Dermis microvascular lymphatic vessel endothelial cell (primary cell): ENCODE measurements at places on chromosomes 11 and 22. TPM values are rescaled to one million over a fixed set of nuclear protein-coding genes. Genes with fewer than 3 reads are reported as not detected.

Gene C11orf91
- not detected in 2 replicates for total RNA-seq

Gene NELL1
- not detected in 2 replicates for total RNA-seq

Gene OVCH2
- not detected in 2 replicates for total RNA-seq

Gene MMP8
- total RNA-seq: not detected in 2 replicates

Gene SEC14L6
- under 0.01 and 0.13 TPM in 2 replicates for total RNA-seq

Gene LMO1
- not detected in 2 replicates for total RNA-seq

Gene SOX6
- total RNA-seq: under 0.01 TPM in 2 replicates

- DNase-seq: peak; percentile 34
These were observed 38.5 kb upstream of the FJX1 start for GRCh38 chr11:35579557-35580396.

DNA sequence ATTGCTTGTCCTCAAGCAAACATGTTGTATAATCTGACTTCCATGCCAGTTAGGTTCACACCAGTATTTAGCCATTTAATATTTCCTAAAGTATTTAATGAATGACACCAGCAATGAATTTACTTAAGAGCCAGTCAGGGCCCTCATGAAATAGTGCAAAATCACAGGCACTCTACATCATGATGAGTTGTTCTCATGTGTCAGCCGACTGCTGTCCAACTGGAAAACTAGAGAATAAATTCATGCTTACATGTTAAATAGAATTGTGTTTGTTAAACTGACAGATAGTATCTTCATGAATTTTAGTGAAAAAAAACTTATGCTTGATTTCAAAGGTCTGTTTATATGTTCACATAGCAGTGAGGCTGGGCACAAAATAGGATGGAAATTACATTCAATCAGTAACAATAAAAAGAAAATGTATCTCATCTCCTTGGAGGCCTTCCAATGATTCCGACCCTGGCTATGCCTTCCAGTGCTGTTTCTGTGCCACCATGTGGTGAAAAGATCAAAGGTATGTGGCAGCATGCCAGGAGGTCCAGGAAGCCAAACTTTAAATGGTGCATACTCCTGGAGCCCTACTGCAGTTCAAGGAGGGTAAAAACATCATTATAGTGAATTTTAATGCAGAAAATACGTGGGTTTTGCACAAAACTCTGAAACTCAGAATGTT is 45.2 kb downstream of the CTSC start:
- DNase-seq: peak; percentile 36

- DNase-seq: no peak
These were observed 7.1 kb upstream of the FLI1 start for GRCh38 chr11:128686745-128687177.

GRCh38 chr11:132068556-132068955 is 698.1 kb downstream of the NTM start:
- DNase-seq: no peak

DNA sequence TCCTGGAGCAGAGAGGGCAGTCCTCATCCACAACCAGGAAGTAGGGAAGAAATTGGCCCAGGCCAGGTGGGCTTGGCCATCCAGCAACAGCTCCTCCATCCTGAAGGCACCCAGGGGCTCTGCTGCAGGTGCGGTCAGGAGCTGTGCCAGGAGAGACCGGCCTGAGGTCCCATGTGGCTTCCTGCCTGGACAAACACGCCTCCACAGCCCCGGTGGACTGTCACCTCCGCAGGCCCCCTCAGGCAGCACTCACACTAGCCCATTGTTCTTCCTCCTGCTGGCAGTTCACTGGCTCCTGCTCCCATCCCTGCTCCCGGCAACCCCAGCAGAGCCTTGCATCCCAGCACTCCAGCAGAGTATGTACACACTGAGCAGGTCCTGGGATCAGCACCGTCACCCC is 16.0 kb upstream of the POU2AF1 start:
- DNase-seq: no peak

DNA sequence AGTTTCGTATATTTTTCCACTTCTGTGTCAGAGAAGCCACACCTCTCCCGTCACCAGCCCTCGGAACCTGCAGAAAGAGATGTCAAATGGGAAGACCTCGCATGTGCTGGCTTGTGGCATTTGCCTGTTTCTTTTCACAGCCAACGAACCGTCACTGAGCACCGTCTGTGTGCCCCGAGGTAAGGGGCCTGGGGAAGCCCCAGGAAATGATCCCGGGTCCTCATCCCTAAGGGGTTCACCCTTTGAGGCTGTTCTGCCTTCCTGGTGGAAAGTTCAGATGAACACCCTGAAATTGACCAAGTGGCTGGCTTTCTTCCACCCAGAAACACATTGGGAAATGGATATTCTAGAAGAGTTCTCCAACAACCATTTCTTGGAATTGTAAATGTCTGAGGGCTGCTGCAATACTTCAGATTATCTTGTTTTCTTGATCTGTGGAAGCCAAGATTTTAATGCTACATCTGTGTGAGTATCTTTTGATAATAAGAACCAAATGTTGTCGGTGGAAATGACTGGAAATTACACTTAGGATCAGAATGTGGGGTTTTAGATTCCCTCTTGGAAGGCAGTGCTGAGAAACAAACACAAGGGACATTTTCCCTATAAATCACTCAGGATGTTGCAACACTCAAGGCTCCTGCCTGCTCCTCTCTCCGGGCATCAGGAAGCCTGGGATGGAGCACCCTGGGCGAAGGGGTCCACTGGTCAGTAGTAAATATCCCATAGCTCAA is 37.6 kb downstream of the RIBC2 start:
- no peak for DNase-seq

DNA sequence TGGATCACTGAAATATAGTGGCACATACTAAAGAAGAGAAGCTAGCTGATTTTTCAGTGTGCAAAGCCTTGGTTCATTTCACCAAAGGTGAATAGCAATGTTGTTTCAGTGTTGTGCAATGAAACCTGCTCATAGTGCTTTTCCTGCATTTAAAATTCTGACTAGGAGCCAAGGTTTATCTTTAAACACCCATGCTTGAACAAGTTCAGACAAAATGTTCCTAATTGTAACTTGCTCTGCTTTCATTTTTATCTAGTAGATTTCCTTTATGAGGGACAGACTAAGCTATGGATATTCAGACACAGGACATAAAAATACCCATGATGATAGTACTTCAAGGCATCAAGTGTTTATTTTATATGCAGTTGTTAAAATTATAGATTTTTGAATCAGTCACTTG is 47.7 kb downstream of the BBOX1 start:
- DNase-seq: no peak

DNA sequence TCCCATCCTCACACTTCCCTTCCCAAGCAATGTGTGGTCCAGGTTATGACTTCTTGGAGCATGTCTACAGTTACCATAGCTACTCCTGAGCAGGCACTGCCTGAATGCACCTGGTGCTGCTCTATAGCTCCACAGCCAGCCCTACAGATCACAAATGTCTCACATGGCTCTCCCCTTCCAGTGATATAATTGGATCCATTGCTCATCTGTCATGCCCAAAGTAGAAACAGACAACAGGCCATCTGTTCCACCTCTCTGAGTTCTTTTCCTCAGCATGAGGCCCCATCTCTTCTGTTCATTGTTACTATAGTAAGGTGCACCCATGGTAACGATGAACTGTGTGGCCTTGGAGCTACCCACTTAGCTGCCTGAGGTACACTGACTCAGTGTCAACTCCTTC is 320.3 kb upstream of the ZC3H12C start:
- DNase-seq: no peak

- no peak for DNase-seq
These were observed 12.6 kb downstream of the SOX10 start for GRCh38 chr22:37971475-37972434.

DNA sequence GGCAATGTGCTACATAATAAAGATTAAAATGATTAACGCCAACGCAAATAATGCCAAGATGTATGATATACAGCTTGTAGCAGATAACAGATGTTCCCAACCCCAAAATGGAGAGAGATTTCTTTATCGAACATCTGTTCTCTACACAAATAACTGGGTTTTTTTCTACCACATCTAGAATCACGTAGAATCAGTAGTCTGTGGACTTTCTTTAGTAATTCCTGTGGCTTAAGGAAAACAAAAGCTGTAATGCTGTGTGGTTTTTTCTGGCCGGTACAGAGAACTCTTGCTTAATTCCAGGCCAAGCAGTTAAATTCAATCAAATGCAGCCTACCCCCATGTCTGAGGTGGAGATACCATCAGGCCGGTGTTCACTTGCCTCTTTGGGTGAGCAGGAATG is 303.4 kb downstream of the FAT3 start:
- no peak for DNase-seq

DNA sequence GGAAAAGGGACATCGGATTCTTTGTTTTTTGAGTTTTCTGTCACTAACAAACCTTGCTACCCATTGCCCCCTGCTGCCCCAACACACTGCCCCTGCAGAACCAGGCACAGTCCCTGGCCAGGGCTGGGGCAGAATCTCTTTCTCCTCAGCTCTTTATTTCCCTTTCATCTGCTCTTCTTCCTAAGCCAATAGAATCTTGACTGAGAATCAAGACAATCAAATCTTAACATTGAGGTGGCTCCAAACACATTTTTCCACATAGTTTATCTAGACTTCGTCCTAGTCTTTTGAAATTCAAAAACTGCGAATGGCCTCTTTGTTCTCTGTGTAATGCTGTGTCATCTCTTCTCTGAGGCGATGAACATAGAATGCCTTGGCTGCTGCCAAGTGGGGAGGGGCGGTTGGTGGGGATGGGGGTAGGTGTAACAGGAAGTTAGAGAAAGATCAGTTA is 16.1 kb upstream of the NTM start:
- no peak for DNase-seq

DNA sequence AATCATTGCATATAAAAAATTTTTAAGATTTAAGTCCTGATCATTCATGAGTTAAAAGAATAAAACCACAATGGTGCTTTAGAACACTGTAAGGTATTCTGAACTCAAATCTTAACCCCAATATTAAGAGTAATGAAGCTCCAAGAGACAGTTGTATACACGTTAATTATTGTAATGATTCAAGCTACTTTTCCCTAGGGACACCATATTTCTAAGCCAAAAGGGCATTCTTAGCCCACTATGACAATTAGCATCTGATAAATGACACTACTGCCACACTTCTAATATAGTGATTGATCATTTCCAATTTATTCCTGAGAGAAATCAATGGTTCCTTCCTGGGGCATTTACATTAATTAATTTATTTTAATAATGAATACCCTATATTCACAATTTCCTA is 21.7 kb downstream of the FANCF start:
- no peak for DNase-seq

DNA sequence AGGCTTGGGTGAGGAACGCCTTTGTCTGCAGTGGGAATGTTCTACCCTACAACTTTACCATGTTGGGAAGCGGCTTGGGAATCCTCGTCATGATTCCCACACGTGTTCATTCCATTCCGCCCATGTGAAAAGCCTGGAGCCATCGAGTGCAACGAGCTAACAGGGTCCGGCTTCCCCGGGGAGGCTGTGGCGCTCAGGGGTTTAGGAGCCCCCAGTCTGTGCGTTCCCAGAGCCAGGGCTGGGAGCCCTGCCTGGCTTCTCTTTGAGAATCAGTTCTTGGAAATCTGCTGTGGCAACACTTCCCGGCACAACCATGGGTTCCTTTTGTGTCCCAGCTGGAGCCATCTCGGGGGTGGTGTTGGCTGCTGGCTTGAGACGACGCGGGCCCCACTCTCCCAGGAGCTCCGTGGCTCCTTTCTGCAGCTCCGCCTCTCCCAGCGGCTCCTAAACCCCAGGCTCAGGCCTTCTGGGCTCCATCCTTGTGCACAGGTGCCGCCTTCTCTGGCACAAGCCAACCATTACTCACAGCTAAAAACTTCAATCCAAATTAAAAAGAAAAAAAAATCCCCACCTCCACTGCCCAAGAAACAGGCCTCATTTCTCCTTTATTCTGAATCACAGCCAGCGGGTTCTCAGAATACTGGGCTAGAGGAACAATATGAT is 18.7 kb upstream of the PPFIA1 start:
- DNase-seq: no peak

DNA sequence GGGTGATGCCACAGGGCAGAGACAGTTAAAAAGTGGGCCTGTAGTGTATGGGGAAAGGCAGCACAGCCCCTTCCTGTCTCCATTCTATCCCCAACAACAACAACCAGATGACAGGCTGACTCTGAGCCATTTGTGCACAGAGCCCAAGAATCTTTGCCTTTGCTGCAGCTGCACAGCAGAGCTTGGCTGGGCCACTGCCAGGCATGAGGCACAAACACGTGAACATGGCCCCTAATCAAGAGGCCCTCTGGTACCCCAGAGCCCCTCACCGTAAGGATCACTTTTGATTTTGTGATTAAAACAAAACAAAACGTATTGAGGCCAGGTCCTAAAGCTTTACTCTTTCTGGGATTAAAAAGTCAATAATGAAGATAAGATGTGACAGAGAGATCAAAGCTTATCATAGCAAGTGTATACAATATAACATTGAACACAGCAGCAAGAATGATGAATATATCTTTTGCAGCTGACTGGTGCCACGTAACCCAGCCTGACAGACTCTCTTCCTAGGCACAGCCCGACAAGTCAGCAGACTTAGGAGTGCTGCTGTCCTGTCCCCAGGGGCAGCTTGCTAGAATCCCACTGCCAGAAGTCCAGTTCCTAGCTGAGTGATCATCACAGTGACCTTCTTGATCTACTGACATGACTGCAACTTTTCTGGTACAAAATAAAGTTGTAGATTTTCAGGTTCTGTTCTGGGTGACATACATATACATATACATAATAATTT is 117.8 kb downstream of the SERGEF start:
- DNase-seq: no peak

DNA sequence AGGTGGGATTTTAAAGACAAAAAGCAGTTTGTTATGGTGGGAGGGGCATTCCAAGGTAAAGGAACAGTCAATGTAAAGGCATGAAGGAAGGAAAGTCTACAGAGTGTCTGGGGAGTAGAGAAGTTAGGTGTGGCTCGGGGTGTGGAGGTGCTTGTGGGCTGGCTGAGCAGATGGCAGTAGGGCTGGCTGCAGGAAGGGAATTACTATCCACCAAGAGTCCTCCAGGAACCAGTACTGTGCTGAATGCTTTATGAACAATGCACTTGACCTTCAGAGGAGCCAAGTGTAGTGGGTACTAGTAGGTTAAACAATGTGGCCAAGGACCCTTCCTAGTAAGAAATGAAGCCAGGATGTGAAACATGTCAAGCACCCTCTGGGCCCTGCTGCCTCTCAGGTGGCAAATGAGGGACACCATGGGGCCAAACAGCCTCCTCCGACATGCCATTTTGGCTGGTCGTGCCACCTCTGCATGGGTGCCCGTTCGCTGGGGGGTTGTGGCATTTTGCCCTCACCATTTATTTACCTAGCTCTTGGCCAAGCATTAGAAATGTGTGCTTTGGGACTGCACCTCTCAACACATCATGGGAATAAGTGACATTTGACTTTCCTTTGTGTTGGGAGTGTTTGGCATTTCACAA is 123.6 kb upstream of the TENM4 start:
- DNase-seq: no peak
